Activated CD8-positive, alpha-beta memory T cell treated with anti-CD3 and anti-CD28 coated beads, Interleukin-2, amount 10 ng/mL, durations not matched to agents 7 days and 5 days (primary cell): ENCODE measurements at places on chromosomes 6 and 20. TPM values are rescaled to one million over a fixed set of nuclear protein-coding genes. Genes with fewer than 3 reads are reported as not detected.

- DNase-seq: peak; percentile 88
Measured at GRCh38 chr6:3742426-3743344, 8.8 kb downstream of the PXDC1 start.

The MCCD1 gene
- not detected for total RNA-seq

The RALY gene
- total RNA-seq: 221 TPM

DNA sequence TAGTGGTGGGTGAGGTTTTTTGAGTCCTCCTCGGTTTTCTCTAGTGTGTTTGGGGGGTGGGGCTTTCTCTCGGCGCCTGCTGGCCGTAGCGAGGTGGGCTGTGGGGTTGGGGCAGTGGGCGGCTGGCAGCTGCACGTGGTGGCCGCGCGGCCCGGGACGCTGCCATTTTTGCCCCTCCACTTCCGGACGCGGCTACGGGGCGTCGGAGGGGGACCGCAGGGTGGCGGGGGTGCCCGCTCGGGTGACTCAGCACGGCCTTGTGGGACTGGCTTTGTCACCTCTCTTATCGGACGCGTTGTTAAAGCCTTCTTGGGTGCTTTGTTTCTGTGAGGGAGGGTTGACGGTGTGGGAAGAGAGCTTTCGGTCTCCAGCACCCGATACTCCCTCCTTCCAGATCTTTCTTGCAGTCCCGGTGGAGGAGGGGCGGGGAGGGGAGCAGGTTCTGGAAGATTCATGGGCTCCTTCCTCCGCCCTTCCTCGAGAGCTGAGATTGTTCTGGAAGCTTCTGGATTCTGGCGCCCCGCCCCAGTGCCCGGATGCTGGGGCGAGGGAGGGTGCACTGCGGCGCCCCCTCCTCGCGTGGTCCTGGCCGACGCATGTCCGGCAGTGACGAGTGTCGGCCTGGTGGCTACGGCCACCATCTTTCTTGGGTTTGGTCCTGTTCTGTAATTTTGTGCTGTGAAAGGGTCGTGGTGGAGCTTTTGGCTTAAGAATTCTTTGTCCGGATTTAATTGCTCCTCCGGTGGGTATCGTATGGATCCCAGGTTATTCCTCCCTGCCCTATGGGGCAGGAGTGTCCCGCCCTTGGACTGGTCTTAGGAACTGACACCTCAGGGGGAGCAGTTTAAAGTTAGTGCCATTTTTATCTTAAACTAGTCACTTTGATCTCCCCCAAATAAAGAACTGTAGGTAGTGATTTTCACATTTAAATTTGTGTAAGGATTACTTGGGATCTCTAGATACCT lies 719 bp downstream of the HSP90AB1 start:
- peak; percentile 92 for DNase-seq

DNA sequence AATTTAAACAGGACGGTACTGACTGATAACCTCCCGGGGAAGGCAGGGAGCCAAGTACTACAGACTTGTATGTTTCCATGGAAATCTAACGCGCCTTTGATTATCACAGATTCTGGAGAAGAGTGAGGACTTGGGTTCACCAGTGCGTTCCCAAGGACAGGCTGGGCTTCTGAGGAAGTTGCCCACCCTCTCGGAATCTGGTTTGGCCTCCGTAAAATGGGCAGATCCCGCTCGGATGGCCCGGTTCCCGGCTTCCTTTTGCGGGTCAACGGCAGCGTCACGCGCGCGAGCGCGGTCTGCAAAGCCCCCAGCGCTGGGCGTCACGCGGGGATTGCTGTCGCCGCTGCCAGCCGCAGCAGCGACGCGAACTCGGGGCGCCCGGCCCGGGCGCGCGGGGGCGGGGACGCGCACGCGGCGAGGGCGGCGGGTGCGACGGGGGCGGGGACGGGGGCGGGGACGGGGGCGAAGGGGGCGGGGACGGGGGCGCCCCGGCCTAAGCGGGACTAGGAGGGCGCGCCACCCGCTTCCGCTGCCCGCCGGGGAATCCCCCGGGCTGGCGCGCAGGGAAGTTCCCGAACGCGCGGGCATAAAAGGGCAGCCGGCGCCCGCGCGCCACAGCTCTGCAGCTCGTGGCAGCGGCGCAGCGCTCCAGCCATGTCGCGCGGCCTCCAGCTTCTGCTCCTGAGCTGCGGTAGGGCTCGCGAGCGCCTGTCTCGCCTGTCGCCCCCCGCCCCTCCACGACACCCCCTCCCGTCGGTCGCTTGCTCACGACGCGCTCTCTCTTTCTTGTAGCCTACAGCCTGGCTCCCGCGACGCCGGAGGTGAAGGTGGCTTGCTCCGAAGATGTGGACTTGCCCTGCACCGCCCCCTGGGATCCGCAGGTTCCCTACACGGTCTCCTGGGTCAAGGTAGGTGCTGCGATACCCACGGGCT lies at the start of gene CD83:
Gene CD83 (plus strand): TSS at position 615 of the 933 bp plus-strand sequence. CDS start 40 bp downstream, at position 655.
- peak; percentile 82 for DNase-seq

DNA sequence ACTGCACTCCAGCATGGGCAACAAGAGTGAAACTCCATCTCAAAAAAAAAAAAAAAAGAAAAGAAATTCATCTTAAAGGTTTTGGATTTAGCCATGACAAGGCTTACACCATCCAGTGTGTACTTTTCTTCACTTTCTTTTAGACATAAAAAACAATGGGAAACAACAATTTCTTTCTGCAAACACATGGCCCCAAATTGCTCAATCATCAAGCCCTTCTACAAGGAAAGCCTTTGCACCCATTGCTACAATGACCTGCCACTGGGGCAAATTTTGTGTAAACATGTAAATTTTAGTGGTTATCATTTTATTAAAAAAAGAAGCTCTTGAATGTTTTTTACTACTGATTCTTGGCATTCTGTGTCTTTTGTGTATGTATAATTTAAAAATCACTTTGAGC lies 131.8 kb upstream of the QKI start:
- DNase-seq: no peak

DNA sequence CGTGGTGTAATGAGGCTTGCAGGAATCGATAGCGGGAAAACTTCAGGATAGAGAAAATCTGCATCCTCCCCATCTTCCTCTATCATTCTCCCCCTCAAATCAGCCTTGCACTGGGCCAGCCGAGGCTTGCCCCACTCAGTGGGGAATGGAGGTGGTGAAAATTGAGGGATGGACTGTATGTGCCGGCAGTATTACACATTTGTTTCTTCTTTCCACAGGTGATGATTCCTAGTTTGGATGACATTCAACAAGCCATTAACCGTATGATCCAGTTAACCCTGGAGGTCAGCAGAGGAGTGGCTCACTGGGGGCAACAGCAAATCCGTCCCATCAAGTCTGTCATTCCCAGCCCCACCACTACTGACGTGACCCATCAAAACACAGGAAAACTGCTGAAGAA lies 100.1 kb downstream of the DNAH8 start:
- DNase-seq: no peak

The CPXM1 gene
- total RNA-seq: 0.68 TPM

- DNase-seq: no peak
Measured at GRCh38 chr20:42110301-42110700, 492.1 kb upstream of the CHD6 start.

DNA sequence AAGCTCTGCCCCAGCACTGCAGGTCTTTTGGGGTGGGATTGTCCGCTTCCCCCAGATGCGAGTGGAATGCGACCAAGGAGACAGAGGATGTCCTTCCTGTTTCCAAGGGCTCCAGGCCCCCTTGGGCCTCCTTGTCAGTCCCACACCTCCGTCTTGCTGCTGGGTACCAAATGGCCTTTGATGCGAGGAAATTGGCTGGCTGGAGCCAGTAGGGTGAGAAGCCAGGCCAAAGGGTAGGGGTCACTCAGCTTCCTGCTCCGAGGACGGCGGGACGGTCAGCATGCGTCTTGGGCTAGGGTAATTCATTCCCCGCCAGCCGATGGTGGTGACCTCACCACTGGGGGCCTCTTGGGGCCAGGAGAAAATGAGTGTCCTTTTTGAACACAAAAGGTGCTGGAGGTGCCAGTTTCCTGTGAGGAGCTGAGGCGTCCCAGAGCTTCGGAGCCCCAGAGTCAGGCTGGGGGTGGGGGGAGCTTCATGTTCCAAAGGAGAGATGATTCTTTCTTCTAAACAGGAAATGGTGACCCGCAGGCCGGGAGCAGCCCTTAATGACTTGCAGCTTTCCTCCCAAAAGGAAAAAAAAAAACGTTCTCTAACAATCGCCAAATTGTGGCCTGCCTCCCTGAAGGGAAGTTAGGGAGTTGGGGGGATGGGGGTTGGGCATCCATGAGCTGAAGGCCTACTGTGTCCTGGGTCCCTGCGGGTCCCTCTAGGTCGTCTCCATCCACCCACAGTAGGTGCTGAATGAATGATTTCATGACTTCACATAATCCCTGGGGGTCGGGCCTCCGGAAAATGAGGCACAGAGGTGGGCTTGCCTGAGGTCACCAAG lies 6.7 kb downstream of the SNAI1 start:
- DNase-seq: no peak

GRCh38 chr20:25037288-25038102 lies 20.4 kb downstream of the ACSS1 start:
- DNase-seq: no peak

DNA sequence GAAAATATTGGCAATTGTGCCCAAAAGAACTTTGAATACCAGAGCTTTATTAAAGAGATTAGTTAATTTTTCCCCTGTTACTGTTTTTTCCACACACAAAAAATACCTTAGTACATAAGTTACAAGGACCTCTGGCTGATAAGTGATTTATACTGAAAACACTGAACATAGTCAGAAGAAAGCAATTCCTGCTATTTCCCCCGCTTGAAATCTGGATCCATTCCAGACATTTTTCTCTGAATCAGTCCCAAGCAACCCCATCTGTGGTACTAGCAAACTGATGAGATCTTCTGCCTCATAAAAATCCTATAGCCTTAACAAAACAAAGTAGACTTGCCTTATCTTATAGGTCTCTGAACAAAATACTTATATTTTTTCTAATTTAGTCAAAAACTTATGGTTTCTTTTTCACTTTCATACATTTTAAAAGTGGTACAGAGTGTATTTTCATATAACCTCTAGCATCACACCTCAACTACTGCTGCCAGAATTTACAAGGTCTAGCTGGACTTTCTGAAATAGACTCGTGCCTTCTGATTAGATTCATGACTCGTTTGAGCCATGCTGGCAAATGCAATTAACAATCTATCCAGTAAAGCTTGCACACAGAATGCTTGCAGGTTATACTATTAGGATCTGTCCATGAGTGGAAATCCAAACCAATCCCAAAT lies 111.9 kb downstream of the TBX18 start:
- no peak for DNase-seq

The SEMG1 gene
- total RNA-seq: not detected

DNA sequence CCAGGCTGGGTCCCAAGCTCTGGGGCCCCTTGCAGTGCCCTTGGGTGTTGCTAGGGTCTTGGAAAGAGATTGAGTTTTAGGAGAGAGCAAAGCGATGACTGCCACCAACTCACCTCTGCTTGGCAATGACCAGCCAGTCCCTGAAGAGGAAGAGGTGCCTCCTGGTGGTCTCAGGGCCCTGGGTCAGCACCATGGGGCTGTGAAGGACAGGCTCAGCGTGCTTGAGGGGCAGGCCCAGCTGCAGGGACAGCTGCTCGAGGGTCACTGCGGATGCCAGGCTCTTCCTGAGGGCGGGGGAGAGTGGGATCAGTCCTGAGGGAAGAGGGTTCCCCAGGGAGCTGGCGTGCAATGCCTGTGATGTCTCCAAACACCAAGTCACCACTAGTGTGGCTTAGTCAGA lies 50.8 kb upstream of the TAGAP start:
- DNase-seq: peak; percentile 28

The PHACTR2 gene
- total RNA-seq: 28.0 TPM

DNA sequence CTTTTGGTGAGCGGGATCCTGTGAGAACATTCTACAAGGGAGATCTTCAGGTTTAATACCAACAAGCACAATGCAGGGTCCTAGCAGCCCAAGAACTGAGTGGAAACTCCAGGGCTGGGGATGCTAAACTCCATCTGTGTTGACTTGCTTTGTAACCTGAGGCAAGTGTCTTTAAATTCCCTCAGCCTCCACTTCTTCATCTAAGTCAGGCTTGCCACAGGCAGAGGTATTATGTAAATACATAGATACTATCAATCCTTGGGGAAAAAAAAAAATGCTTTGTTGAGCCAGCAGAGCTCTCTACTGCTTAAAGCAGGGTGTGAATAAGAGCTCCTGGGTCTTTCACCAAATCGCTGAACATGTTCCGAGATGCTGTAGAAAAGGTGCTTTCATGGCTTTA lies 114.2 kb upstream of the PHACTR1 start:
- no peak for DNase-seq

DNA sequence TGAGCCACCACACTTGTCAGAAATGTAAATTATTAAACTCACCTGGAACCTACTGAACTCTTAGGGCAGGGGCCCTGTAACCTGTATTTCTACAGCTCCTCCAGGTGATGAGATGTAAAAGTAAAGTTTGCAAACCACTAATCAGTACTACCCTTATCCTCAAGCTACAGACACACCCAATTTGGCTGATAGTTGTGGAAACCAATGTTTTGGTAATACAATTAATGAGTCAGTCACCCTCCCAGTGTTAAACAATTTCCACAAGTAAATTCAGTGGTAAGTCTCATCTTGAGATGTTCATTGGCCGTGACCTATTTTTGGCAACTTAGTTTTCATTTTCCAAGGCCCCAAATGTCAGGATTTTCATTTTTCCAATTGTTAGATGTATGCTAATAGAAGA lies 29.6 kb downstream of the GCNT2 start:
- no peak for DNase-seq

The BPI gene
- not detected for total RNA-seq

The TSPYL4 gene
- 15.1 TPM for total RNA-seq

- no peak for DNase-seq
Measured at GRCh38 chr6:130396722-130397121, 30.9 kb downstream of the TMEM200A start.

GRCh38 chr6:150078788-150079187 lies 9.9 kb upstream of the ULBP3 start:
- DNase-seq: no peak

The RBBP9 gene
- 13.4 TPM for total RNA-seq

The CD24 gene
- total RNA-seq: not detected

- DNase-seq: peak; percentile 65
Measured at GRCh38 chr6:157486572-157486971, 105.6 kb downstream of the ZDHHC14 start.

- no peak for DNase-seq
Measured at GRCh38 chr6:169786349-169786748, 34.9 kb downstream of the ERMARD start.

DNA sequence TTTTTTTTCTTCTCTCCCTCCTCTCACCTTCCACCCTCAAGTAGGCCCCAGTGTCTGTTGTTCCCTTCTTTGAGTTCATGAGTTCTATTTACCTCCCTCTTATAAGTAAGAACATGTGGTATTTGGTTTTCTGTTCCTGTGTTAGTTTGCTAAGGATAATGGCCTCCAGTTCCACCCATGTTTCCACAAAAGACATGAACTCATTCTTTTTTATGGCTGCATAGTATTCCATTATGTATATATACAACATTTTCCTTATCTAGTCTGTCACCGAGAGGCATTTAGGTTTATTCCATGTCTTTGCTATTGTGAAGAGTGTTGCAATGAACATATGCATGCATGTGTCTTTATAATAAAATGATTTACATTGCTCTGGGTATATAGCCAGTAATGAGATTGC lies 147.9 kb downstream of the PDE7B start:
- no peak for DNase-seq

GRCh38 chr6:113476937-113477839 lies 380.0 kb upstream of the MARCKS start:
- no peak for DNase-seq

GRCh38 chr6:52233975-52234823 lies 10.1 kb downstream of the IL17F start:
- peak; percentile 57 for DNase-seq

- DNase-seq: no peak
Measured at GRCh38 chr20:63483834-63484233, 11.4 kb upstream of the KCNQ2 start.
